ENCODE measurements at places on chromosomes 7 and 10. TPM values are rescaled to one million over a fixed set of nuclear protein-coding genes. Genes with fewer than 3 reads are reported as not detected.

RBM20 gene
- total RNA-seq, result 0.74 TPM

PDE1C gene
- 21.1 TPM for total RNA-seq

TFEC gene
- 0.49 TPM for total RNA-seq

RAMP3 gene
- total RNA-seq, result 6.1 TPM

AP3M1 gene
- 33.4 TPM for total RNA-seq

OPN1SW gene
- not detected for total RNA-seq

SFR1 gene
- total RNA-seq, result 7.6 TPM

FAM221A gene
- total RNA-seq, result 6.9 TPM

CREB5 gene
- 6.1 TPM for total RNA-seq

H2BK1 gene
- total RNA-seq, result not detected

FAM241B gene
- 12.8 TPM for total RNA-seq

CCNY gene
- 28.3 TPM for total RNA-seq

All from temporal lobe (tissue), 4 donors.